ENCODE measurements at places on chromosomes 5 and 9.

DNA sequence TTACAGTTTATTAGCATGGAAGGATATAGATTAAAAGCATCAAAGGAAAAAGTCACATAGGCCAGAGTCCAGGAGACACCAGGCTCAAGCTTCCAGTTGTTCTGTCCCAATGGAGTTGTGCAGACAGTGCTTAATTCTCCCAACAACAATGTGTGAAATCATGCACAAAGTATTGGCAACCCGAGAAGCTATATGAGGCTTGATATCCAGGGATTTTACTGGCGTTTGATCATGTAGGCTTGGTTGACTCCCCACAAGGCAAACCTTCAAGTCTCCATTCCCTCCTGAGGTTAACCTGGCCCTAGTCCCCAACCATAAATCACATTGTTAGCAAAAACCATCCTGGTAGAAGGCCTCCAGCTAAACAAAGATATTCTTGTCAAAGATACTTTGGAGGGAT, 141.5 kb downstream of the ADAMTS19 start:
- DNase-seq, result no peak

DNA sequence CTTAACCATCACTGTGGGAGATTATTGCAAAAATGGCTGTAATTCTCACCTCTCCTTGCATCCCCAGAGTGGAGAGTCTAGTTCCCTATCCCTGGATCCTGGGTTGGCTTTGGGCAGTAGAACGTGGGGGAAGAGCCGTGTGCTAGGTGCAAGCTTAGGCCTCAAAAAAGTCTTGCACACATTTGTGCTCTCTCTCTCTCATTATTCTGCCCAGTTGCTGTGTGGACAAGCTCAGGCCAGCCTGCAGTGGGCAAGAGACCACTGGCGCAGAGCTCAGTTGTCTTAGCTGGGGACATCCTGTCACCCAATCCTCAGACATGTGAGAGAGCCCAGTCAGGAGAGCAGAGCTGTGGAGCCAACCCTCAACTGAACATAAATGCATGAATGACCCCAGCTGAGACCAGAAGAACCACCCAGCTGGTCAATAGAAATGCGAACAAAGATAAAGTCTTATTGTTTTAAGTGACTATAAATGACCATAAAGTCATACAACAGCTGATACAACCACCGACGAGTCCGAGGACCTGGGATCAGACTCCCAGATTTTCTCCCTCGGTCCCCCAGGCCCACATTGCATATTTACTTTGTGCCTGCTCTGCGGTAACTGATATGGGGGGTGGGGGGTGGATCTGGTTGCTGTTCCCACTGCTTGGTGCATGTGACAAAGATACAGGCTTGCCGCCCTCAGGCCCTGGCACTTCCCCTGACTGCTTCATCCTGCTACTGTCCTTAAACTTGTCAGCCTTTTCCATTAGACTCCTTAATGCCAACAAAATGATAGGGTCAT, 166.4 kb upstream of the MVB12B start:
- no peak for DNase-seq

DNA sequence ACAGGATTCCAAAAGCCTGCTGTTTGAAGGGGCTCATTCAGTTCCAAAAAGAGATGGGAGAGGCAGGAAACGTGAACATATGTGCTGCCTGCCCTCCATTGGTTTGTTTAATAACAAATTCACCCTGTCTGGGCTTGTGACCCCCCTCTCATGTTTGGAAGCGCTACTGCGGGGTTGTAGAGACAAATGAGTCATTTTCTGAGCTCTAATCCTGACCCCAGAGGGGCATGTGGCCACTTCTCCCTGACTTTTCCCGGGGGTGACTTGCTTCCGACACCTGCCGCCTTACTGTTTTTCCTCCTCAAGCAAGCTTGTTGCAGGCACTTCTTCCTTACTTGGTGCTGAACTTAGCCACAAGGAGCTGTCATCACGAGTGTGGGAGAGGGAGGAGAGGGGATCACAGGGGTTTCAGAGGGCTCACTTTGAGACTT, 75.9 kb downstream of the LMNB1 start:
- DNase-seq, result no peak

DNA sequence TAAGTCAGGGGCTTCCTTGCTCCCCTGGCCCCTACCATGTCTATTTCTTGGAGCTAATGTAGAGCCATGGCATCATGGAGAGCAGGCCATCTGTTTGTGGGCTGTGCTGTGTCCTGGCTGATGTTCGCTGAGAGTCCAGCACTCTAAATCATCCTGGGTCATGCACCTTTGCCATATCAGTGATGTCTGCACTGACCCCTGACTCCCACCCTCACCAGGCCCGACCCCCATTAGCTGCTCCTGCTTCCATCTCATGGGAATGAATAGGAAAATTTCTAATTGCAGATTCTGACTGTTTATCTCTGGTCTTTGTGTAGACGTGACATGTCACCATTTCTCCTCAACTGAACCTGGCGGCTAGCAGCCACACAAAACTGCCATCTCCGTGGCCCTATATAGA, 236.9 kb downstream of the NSG2 start:
- DNase-seq, result no peak

DNA sequence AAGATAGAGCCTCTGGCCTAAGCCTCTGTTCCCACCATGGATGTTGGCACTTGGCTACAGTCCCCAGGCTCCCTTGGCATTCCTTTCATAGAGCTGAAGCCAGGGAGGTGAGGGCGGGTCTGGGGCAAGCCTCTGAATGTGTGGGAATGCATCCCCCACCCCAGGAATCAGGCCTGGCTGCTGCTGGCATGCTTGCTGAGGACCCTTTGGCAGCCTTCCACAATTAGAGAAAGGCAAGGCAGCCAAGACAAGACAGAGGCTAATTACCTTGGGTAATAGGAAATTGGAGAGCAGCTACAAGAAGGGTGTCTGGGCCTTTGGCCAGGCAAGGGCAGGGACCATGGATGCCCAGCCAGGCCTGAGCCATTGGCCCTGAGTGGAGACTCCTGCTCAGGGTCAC, 204.4 kb upstream of the TRIM32 start:
- DNase-seq, result no peak

Measured in activated T-cell treated with anti-CD3 and anti-CD28 coated beads for 24 hours (primary cell).